ENCODE measurements at places on chromosomes 1 and 21.

DNA sequence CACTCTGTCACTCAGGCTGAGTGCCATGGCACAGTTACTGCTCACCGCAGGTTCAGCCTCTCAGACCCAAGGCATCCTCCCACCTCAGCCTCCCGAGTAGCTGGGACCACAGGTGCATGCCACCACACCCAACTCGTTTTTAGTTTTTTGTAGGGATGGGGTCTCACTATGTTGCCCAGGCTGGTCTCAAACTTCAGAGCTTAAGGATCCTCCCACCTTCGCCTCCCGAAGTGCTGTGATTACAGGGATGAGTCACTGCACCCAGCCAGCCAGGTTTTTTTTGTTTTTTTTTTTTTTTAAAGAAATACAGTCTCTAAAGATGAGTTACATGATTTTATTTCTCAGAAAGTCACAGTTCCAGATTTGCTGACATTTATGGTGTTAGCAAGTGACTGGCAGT is 29.0 kb downstream of the BACE2 start:
- peak; percentile 38 for DNase-seq

DNA sequence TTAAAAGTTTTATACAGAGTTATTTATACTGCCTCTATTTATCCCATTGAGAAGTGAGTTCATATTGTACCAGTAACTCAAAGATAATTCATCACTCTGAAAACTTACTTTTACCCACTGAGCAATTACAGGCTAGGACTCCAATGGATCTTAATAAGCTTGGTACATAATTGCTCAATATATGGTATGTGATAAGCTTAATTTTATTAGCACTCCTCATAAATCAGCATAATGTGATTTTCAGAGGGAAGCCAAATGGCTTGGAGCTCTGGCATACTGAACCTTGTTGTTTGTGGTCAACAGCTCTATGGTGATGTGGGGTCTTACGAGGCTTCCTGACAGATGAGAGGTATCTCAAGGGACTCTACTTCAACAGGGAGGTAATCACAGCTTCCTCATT is 26.3 kb downstream of the ADAM30 start:
- no peak for DNase-seq

- DNase-seq = no peak
These were observed 3.9 kb downstream of the SELENBP1 start for GRCh38 chr1:151368393-151369301.

- DNase-seq = peak; percentile 63
These were observed 46.6 kb downstream of the FCRL5 start for GRCh38 chr1:157505481-157506272.

Measured in fibroblast of skin of back (primary cell).